Inflammatory macrophage treated with lipopolysaccharide for 1 hour (primary cell): ENCODE measurements at places on chromosomes 5 and 9.

DNA sequence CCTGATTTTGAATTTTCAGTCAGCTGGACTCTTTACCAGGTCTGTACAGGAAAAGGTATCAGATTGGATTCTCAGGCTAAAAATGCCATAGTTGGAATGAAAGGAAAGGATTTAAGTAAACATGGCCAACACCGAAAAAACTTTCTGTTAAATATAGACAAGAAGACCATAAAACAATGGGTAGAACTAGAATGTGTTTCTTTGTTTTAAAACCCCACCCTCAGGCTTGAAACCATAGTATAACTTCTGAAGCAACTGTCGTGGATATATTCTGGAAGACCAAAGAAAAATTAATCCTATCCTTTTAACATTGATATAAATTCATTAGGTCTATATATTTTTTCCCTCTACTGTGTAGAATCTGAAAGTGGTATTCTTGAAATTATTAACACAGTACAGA lies 118.6 kb upstream of the HAPLN1 start:
- no peak for DNase-seq

GRCh38 chr5:121384359-121384758 lies 467.3 kb upstream of the FTMT start:
- DNase-seq, result no peak

GRCh38 chr5:138595180-138595795 lies 20.1 kb upstream of the HSPA9 start:
- no peak for DNase-seq

- no peak for DNase-seq
These were observed 64.3 kb upstream of the CAMK4 start for GRCh38 chr5:111159845-111160244.

DNA sequence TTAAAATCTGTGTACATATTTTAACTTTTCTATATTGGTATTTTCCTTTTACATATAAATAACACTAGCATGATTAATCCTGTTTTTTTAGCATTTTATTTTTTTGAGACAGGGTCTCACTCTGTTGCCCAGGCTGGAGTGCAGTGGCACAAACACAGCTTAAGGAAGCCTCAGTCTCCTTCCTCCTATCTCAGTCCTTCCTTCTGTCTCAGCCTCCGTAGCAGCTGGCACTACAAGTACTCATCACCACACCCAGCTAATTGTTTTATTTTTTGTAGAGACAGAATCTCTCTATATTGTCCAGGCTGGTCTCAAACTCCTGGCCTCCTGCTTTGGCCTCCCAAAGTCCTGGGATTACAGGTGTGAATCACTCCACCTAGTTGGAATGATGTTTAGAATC lies 1.5 kb upstream of the C5orf24 start:
- no peak for DNase-seq

- no peak for DNase-seq
These were observed 1059.3 kb downstream of the CDH9 start for GRCh38 chr5:25979086-25979485.

DNA sequence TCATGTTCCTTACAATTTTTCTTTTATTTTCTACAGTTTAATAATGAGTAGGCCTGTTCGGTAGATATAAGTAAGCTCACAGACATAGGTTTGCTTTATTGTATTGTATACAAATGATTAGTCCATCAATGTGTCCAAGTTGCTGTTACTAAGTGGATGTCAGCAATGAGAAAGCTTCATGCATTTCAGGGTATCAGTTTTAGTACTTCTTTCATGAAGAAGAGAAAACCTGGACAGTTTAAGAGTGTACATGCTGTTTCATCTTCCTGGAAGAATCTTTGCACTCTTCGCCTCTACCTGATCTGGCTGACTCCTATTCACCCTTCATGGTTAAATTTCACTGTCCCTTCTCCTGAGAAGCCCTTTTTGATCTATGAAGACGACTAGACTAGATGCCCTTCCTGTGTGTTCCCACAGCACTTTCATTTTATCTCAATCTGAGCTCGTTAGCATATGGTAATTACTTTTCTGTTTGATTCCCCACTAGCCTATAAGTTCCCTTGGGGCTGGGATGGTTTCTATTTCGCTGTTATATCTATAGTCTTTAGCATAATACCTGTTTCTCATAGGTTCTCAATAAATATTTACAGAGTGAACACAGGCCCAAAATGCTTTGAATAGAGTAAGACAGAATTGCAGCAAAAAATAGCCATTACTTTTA lies 70.7 kb downstream of the CETN3 start:
- no peak for DNase-seq

GRCh38 chr9:6870149-6870548 lies 112.4 kb downstream of the KDM4C start:
- DNase-seq, result no peak

GRCh38 chr9:3028535-3028934 lies 184.6 kb upstream of the PUM3 start:
- DNase-seq, result no peak

- DNase-seq, result no peak
These were observed 6.1 kb upstream of the STOML2 start for GRCh38 chr9:35108946-35109575.

DNA sequence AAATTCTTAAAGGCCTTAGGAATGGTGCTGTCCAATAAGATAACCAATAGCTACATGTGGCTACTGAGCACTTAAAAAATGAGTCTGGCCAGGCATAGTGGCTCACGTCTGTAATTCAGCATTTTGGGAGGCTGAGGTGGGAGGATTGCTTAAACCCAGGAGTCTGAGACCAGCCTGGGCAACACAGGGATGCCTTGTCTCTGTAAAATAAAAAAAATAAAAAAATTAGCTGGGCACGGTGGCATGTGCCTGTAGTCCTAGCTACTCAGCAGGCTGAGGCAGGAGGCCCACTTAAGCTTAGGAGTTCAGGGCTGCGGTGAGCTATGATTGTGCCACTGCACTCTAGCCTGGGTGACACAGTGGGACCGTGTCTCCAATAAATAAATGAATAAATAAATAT lies 1.3 kb upstream of the SLC22A5 start:
- no peak for DNase-seq
